PC-9 (cell line): ENCODE measurements at places on chromosomes 5 and 9.

DNA sequence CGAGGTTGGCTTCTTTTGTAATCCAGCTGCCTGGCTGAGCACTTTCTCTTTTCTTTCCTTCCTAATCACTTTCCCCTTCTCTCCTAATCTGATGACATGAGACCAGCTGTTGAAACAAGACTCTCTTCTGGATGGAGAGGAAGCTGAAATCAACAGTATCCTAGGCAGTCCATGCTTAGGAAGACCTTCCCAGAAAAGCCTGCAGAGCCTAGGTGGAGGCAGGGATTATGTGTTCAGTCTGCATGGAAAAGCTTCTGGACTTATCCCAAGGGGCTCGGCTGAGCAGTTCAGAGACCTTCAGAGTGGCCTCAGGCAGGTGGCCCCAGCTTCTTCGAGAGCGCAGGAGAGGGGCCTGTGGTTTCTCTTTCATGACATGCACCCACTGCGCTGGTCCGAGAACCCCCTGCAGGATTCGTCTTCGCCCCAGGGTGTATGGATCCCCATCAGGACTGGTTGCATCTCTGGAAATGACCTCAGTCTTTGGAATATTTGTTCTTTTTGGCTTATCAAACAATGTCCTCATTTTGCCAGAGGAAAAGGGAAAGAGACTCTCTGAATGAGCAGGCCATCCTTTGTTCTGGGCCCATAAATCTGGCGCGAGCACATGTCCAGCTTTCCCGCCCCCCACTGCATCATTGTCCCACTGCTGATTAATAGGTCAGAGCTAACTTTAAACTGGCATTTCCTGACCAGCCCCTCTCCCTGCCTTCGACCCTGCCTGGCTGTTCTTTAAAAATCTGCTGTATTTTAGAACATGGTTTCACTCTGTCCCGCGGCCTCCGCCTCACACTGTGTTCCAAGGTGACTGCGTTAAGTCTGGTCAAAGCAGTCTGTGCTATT is 177.9 kb upstream of the KLF4 start:
- no peak for DNase-seq

DNA sequence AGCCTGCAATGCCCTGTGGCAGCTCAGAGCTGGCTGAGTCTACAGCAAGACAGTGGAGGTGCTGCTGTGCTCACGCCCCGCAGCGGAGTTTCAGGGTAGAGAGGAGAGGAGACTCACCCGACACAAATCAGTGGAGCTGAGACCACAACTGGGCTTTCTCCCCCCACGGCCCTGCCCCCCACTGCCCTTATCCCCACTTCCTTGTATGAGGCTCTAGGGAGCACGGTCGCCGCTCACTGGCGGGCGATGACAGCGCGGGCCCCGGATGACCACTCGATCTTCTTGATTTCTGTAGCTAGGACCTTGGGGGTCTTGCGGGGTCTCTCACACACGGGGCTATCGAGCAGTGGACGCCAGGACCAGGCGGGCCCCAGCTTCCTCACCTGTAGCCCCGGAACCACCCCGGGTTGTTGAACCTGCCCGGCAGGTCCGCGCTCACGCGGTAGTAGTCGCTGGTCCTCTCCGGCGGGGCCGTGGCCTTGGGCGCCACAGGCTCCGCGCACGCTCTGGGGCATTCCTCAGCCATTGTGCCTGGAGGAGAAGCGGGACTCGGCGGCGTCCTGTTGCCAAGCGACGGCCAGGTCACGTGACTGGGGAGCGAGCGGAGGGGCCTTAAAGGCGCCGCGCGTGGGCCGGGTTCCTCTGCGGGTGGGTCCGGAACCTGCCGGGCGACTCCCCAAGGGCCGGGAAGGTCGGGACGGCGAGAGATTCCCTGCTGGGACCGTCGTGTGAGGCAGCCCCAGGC is 984 bp upstream of the MRPS2 start:
- DNase-seq, result peak; percentile 97

GRCh38 chr9:76610011-76610352 is 151.0 kb downstream of the GCNT1 start:
- DNase-seq, result no peak

GRCh38 chr9:121299467-121300282 is 31.7 kb downstream of the GSN start:
- peak; percentile 62 for DNase-seq

DNA sequence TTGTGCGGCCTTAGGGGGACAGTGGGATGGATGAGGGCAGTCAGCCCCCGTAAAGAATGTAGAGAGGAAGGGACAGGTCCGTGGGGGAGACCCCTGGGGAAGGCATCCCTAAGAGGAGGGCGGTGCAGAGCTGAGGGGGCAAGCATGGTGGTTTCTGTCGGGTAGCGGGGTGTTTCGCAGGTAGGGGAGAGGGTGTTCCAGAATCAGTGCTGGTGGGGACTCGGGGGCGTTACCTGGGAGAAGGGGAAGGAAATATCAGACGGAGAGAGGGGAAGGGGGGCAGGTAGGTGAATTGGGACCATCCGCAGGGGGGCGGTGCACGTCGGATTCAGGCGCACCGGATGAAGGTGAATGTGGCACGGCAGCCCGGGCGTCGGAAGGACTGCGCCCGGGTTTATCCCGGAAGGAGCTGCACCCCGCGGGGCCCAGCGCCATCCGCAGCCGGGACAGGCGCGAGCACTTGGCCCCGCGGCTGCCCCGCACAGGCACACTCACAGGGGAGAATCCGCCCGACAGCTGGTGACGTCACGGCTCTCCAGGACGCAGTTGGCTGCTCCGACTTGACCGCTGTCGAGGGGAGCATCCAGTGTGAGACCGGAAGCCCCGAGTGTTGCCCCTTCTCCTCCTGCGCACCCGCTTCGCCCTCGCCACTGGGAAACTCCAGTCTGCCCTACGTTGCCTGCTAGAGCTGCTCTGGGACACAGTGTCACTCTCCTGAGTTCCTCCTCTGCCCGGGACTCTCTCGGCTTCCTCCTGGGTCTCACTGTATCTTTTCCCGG is 1.3 kb downstream of the CD72 start:
- DNase-seq, result no peak

DNA sequence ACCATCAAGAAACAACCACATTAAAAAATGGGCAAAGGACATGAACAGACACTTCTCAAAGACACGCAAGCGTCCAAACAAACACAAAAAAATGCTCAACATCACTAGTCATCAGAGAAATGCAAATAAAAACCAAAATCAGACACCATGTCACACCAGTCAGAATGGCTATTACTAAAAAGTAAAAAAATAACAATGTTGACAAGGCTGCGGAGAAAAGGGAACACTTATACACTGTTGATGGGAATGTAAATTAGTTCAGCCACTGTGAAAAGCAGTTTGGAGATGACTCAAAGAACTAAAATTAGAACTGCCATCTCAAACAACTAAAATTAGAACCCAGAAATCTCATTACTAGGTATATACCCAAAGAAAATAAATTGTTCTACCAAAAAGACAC is 80.4 kb downstream of the CAAP1 start:
- DNase-seq, result no peak

GRCh38 chr9:109182940-109183798 is 16.1 kb upstream of the FRRS1L start:
- DNase-seq, result peak; percentile 54

GRCh38 chr9:14373706-14374105 is 59.8 kb upstream of the NFIB start:
- DNase-seq, result no peak

DNA sequence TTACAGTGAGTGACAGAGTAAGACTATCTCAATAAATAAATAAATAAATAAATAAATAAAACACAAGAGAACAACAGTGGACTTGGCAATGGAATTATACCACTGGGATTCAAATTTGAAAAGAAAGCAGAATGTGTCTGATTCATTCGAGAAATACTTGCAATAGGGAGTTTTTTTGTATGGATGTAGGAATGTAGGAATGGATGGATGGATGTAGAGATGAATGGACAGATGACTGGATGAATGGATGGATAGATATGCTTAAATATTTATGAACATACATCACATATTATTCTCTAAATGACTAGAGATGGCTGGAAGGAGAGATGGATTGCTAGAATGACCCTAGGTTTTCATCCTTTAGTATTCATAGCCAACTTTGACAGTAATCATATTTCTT is 22.0 kb upstream of the CEMIP2 start:
- no peak for DNase-seq

DNA sequence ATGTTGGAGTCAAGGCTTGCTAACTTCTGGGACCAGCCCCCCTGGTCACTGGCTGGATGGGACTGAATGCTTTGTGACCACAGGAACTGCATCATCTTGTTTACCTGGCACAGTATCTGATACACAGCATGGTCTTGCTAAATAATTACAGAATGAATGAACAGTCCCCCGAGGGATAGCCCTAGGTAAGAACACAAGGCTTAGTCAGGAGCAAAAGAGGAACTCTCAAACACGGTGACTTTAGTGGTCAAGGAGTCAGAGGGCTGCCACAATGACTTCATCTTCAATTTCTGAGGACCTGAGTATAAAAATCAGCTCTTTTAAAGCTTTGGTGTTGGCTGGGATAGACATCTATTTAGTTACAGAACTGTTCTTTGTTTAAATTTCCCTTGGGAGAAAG is 15.1 kb upstream of the CXCL14 start:
- DNase-seq, result no peak

GRCh38 chr9:135641745-135642144 is 2.4 kb upstream of the GLT6D1 start:
- no peak for DNase-seq

DNA sequence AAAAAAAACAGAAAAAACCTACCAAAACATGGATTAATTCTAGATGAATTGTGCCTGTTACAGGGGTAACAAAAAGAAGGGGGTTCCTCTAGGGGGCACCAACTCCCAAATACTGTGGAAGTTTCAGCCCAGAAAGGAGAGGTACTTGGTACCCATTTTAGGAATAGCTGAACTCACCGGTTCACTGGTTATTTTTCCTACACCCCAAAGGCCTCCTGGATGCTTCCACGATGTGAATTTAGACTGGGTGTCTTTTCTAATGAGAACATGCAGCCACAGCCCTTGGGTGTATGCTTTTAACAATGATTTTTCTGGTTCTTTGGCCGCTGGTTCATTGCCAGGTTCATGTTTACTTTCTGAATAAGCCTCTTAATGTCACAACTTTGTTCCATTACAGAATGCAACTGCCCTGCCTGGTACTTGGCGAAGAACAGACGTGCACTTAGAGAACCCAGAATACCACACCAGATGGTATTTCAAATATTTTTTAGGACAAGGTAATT is 46.7 kb downstream of the GARNL3 start:
- DNase-seq, result peak; percentile 63

- DNase-seq, result no peak
These were observed 3.4 kb upstream of the GRPEL2 start for GRCh38 chr5:149341876-149342275.

DNA sequence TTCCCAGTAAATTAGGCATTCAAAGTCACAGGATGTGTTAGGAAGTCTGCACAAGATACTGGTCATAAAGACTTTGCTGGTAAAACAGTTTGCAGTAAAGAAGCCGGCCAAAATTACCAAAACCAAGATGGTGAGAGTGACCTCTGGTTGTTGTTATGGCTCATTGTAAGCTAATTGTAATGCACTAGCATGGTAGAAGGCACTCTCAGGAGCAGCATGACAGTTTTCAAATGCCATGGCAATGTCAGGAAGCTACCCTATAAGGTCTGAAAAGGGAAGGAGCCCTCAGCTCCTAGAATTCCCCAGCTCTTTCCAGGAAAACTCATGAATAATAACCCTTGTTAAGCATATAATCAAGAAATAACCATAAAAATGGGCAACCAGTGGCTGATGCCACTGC is 64.3 kb upstream of the TNC start:
- no peak for DNase-seq

DNA sequence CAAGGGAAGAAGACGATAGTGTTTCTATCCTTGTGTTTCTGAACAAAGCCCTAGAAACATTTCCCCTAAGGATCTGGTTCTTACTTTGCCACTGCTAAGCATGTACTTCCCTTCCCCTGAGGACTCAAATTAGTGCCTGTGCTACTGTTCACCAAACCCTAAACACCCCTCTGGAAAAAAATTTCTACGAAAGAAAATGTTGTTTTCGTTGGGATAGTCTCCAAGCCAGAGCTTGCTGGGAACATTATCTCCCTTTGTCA is 294.6 kb downstream of the BNC2 start:
- DNase-seq, result no peak

DNA sequence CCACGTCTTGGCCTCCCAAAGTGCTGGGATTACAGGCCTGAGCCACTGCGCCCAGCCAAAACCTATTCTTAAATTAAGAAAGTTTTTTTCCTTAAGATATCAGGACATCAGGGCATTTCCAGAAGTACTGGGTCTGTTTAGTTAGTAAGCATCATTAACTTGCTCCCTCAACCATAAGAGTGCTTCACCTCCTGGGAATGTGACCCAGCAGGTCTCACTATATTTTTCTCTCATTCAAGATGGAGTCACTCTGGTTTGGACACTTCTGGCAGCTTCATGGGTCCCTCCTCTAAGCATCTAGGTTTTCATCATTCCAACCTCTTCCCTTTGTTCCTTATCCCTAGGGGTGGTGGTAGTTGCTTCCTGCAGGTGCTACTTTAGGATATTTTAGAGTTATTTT is 10.3 kb upstream of the BRD3OS start:
- peak; percentile 91 for DNase-seq

DNA sequence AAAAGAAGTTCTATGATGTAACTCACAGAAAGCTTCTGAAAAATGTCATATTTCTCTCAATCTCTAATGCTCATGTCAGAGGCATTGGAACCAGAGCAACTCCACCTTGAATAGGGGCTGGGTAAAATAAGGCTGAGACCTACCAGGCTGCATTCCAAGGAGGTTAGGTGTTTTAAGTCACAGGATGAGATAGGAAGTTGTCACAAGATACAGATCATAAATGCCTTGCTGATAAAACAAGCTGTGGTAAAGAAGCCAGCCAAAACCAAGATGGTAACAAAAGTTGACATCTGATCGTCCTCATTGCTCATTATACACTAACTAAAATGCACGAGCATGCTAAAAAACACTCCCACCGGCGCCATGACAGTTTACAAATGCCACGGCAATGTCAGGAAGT is 411.1 kb upstream of the GRIA1 start:
- peak; percentile 49 for DNase-seq

- DNase-seq, result no peak
These were observed 1.2 kb upstream of the IL11RA start for GRCh38 chr9:34650816-34651215.

DNA sequence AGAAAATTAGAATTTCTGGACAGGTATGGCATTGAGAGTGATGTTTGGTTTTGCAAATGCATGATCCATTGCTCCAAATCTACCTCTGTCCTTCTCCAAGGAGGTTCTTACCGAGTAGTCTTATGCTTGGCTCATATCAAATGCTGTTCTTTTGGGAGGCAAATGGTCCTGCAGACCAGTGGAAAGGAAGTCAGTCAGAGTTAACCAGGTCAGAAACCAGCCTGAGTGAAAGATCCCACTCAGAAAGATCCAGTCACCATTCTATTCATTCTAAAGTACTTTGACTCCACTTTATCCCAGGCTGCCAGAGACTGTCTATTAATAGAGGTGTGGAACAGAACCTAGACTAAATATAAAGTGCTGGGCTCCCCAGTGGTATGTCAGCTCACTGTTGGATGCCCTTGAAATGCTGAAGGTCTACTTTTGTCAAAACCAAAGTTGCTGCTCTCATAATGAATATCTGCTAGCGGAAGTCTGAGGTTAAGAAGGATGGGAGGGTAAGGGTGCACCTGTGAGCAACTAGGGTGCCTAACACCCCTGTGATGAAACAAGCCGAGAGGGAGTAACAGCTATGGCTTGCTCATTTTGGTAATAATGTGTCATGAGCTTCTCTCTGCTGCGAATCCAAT is 302.2 kb downstream of the ZNF608 start:
- DNase-seq, result no peak

- DNase-seq, result no peak
These were observed 376.1 kb downstream of the EFNA5 start for GRCh38 chr5:107294669-107295068.

- DNase-seq, result no peak
These were observed 73.3 kb upstream of the TXNDC8 start for GRCh38 chr9:110410961-110411360.

GRCh38 chr5:149434162-149435014 is 55.3 kb upstream of the IL17B start:
- DNase-seq, result no peak
